Kasumi-1 (cell line): ENCODE measurements at places on chromosomes 16 and 17.

DNA sequence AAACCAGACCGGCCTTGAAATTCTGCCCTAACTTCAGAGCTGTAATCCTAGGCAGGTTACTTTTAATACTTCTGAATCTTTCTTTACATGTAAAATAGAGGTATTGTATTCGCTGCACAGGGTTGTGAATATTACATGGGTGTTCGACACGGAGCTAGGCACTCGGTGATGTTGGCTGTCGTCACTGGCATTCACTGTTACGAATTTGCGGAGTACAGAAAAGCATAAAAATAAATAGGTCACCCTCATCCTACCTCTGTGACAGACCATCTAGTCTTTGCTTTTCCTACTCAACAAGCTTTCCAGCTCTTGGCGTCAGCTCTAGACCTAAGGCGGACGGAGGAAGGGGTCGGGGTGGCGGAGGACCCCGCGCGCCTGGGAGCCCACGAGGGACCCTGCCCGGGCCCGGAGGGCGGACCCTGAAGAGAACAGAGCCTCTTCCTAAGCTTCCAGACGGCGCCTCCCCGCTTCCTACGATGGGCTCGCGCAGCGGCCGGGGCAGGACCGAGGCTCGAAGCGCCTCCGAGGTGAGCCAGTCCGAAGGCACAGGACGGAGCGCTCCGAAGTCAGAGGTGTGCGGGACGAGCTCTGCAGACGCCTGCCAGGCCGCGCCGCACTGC is 879 bp upstream of the SPG7 start:
- DNase-seq: peak; percentile 46

GRCh38 chr16:2859686-2860265 is 1.8 kb upstream of the PRSS22 start:
- no peak for DNase-seq

DNA sequence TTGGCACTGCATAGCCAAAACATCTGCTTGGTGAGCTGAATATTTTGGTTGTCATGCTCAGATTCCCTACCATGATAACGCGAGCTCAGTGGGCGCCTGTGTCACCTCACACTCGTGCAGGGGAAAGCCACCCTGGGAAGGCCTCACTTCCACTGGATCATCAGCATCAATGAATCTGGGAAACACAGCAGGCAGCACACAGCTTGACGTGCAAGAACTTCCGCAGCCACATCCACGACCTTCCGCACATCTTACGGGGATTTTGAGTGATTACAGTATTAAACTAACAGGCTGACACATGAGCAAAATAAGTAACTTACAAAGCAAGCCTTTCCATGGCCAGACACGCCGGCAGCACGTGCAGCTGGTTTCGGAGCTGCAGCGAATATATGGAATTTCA is 54.7 kb upstream of the FOXF1 start:
- no peak for DNase-seq

- DNase-seq: no peak
Measured at GRCh38 chr17:78557598-78558039, 19.6 kb downstream of the DNAH17 start.

- no peak for DNase-seq
Measured at GRCh38 chr17:19573075-19573474, 39.4 kb downstream of the SLC47A1 start.
